Activated T-cell treated with anti-CD3 and anti-CD28 coated beads, Interleukin-2, amount 50 U/mL, for 24 hours (primary cell): ENCODE measurements at places on chromosomes 7 and 10.

DNA sequence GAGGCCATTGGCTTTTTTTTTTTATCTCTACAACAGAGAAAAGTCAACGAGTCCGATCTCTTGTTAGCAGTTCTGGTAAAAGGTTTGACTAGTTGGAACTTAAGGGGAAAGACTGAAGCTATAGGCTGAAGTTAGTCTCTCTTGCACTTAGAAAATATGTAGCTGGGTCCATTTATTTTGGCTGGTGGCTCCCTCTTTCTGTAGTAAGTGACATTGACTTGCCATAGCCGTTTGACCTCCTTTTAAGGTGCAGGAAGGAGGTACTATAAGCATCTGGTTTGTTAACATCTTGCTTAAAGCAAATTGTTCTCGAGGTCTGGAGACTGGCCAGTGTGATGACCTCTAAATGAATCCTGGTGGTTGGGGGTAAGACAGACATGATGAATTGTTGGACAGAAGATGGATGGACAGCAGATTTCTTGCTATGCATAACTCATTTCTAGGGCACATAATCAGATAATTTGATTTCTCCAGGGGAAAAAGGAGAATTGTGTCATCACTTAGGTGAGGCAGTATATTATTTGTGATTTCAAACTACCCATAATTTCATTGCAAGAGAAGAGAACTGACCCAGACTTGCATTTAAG, 356.3 kb upstream of the GALNT17 start:
- DNase-seq = no peak

- no peak for DNase-seq
Observed at GRCh38 chr7:137890449-137890921, 43.7 kb upstream of the DGKI start.

GRCh38 chr10:28014651-28015050, 15.8 kb upstream of the ODAD2 start:
- no peak for DNase-seq

DNA sequence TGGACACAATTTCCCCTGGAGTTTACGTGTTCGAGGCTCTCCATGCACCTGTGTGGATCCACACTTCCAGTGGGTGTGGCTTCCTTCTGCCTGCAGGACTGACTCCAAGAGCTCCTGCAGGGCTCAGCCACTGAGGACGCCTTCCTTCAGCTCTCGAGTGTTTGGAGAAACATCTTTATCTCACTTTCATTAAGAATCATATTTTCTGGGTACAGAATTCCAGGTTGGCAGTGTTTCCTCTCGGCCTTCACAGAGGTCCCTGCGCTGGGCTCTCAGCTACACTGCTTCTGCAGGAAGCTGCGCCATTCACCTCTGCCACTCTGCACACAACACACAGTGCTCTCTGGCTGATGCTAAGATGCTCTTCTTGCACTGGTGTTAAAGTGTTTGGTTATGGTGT, 69.9 kb upstream of the NKX6-2 start:
- no peak for DNase-seq

DNA sequence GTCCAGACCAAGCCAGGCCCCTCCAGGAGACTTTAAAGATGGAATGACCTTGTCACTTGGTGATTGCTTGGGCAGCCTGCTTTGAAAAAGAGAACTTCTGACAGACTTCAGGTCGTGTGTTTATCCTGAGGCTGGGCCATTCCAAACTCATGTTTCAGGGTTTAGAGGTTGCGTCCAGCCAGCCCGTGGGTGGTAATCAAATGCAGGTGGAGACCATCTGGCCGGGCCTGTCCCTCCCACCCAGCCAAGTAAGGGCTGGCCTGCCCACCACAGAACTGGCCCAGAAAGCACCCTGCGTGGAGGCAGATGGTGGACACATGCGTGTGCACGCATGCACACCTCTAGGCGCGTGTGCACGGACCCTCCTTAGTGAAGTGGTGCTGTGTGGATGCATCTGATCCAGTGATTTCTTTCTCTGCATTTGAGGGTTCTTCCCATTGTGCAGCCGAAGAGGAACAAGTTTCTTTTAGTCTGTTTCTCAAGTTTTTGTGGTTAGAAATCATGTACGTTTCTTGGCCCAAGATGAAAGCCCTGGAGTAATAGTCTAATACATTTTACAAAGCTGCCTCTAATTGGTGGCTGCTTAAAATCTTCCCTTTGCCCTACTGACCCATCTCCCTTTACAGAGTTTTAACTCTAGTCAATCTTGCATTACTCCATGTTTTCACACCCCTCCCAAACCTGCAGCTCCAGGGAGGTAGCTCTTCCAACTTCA, 43.0 kb downstream of the SUFU start:
- no peak for DNase-seq

GRCh38 chr10:5466451-5467206, 32.7 kb downstream of the CALML5 start:
- no peak for DNase-seq

- DNase-seq = no peak
Observed at GRCh38 chr7:47649919-47650318, 68.0 kb upstream of the TNS3 start.

DNA sequence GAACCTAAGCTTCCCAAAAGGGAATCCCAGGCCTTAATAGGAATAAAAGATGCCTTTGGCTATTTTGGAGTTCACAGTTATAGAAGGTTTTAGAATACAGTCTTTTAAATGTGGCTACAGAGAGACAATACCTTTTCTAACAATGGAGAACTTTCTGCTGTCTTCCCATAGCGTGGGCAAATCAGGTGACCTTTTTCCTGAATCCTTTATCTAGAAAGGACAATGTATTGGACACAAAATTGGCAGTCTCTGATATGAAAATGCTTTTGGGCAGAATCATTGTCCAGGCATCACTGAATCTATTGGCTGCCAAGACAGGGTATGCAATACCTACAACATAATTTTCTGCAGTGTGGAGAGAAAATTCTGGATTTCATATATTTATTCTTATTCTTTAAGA, 7.8 kb upstream of the ABLIM1 start:
- no peak for DNase-seq

- no peak for DNase-seq
Observed at GRCh38 chr10:133445268-133445732, 8.4 kb upstream of the SCART1 start.

GRCh38 chr10:48653944-48654698, 30.6 kb upstream of the WDFY4 start:
- no peak for DNase-seq

DNA sequence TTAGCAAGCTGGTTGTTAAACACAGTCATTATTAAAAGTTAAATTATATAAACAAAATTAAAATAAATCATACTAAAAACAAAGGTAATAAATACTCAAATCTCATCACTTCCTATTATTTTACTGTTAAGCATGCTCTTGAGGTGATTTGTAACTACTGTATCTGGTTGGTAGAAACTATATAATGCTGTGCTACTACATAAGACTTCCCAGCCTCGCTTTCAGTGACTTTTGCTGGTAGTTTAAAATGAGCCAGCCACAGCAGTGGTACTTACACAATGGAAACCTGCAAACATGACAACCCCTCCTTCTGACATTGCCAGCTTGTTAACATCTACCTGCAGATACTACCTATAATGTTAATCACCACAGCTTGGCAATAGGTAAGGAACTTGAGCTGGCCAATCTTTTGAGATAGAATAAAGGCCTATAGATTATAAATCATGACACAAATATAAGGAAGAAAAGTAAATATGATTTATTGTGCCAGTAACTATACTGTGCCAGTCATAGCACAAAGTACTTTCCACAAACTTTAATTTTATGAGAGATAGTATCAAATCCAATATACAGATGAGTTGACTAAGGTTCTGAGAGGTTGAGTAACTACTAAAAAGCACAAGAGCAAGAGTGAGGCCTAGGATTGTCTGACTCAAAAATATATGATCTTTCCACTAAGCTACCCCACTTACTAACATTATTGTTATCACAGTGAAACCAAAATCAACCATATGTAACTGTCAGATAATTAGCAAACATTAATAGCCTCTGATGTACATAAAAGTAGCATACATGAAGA, 181.1 kb upstream of the ASAH2 start:
- no peak for DNase-seq

GRCh38 chr10:110601581-110601980, 34.1 kb downstream of the SMC3 start:
- DNase-seq = no peak

GRCh38 chr10:51074238-51075028, at the start of gene PRKG1:
Gene PRKG1, plus strand, starts transcription at chr10:51074487.
- no peak for DNase-seq
